Transverse colon (tissue), 4 donors: ENCODE measurements at places on chromosomes 16 and 17. TPM values are rescaled to one million over a fixed set of nuclear protein-coding genes. Genes with fewer than 3 reads are reported as not detected.

The TBC1D3H gene
- not detected for total RNA-seq

The SPN gene
- 1.9 TPM for total RNA-seq

The RNF43 gene
- 39.3 TPM for total RNA-seq

The PKMYT1 gene
- total RNA-seq, result 3.0 TPM

The ANKFN1 gene
- total RNA-seq, result not detected

The RAPGEFL1 gene
- 411 TPM for total RNA-seq

The PRAC1 gene
- total RNA-seq, result not detected

The TBX2 gene
- 6.2 TPM for total RNA-seq
